ENCODE measurements at places on chromosomes 3 and 15. TPM values are rescaled to one million over a fixed set of nuclear protein-coding genes. Genes with fewer than 3 reads are reported as not detected.

DNA sequence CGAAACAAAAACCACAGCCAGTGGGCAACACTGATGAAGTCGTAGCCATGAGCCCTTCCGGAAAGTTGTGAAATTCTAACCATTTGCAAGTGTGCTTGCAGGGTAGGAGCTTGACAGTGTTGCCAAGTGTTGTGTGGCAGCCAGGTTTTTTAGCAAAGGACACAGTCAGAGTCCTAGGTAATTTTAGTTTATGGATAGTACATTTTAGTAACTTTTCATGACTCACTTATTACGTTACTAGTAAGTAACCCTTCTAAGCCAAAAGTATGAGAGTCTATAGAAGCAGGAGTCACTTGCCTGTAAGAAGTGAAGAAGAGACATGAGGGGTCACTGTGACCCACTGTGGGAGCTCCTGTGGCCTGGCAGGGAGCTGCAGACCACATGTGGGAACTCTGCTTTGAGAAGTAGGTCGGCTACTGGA, 54.8 kb upstream of the ADPGK start:
- no peak for DNase-seq

Gene SEMA5B
- 24.8 TPM for total RNA-seq

Gene DBR1
- total RNA-seq: 24.0 TPM

GRCh38 chr3:165545059-165545458, 292.2 kb downstream of the BCHE start:
- no peak for DNase-seq

Gene MLF1
- total RNA-seq: 24.5 TPM

GRCh38 chr15:60901647-60902046, 327.5 kb downstream of the RORA start:
- no peak for DNase-seq

DNA sequence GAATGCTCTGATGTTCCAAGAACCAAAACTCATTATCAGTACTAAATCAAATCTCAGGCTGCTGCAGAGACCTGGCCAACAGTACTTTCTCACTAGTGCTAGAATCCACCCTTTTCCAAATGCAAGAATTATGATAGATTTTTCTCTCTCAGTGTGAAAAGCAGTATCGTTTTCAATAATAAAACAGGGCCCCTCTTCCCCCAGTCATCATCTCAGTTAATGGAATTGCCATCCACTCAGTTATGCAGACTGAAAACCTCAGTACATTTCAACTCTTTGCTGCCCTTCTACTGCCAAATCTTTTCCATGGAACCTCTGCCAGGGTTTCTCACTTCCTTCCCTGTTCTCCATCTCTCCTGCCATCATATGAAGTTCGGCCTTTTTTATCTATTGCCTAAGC, 72.4 kb upstream of the FGF12 start:
- DNase-seq: no peak

Gene NPAP1
- 1.9 TPM for total RNA-seq

DNA sequence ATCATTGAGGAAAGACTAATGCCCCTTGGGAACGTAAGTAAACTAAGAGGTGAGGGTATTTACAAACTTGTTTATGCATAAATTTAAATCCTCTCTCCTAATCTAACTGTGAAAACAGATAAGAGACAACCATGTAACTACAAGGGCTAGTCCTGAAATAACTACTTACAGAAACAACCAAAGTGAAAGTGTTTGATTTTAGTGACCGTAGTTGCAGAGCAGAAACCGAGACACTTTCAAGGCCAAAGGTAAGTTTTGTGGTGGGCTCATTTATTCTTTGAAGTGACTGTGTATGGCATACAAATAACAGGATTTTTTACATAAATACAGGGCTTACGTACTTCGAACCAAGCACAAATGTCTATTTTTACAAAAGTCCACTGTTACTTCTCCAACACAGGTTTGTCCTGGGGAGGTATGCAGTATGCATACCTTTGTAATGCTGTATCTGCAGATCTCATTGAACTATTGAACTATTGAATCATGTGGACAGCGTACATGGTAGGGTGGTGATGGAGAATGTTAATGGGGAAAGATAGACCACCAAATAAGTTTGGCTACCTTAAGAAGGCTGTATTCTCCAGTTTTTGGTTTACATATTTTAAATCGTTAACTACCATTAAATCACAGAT, 99.6 kb upstream of the RBMS3 start:
- DNase-seq: no peak

Gene CLDN18
- total RNA-seq: 0.09 TPM

DNA sequence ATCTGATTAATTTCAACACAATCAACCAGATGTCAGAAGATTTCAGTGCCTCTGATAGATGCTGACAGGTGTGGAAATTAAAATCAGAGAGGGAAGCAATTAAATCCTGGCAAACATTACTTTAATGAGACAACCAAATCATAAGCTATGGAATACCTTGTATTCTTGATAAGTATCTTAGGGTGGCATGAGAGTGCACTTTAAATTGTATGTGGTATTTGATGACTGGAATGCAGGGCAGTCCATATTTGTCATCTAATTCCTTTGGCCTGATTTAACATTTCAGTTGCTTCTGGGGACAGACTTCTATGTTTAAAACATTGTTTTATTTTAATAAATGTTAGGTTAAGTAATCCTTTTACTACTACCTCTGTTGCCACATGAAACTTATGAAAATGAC, 184.1 kb downstream of the LPP start:
- DNase-seq: no peak
